ENCODE measurements at places on chromosomes 16 and 17.

GRCh38 chr17:78183916-78184315 lies 2.9 kb downstream of the TK1 start:
- no peak for DNase-seq

GRCh38 chr17:82772026-82772425 lies 20.2 kb downstream of the TBCD start:
- no peak for DNase-seq

DNA sequence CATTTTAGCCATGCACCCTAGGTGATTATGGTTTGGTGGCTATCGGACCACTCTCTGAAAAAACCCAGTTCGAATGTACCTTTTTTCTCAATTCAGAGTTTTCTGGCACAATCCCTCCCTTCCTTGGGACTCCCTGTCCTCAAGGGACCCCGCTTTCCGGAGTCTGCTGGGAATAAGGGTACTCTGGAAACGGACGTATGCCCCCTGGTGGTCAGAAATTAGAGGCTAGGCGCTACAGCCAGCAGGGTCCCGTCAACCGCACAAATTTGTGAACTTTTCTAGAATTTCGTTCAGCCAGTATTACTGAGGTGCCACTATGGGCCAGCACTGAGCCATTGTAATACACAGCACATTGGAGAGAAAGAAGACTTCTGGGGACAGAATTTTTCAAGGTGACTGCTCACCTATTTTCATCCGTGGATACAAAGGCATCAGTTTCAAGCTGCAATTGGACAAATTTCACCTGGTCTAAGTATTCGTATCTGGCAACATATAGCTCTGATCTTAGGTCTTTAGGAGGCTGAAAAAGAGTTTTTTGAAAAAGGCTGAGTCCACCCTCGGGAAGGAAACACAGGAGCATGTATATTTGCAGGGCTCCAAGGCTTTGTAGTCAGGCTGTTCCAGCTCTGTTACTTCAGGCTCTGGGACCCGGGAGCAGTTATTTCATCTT lies 27.1 kb upstream of the CRYBA1 start:
- peak; percentile 81 for DNase-seq

DNA sequence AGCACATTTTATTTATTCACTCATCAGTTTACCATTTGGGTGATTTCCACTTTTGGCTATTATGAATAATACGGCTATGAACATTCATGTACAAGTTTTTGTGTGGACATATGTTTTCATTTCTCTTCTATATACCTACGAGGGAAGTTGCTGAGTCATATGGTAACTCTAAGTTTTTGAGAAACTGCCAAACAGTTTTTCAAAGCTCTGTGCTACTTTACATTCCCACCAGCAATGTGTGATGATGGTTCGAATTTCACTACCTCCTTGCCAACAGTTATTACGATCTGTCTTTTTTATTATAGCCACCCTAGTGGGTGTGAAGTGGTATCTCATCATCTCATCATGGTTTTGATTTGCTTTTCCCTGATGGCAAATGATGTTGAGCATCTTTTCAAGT lies 63.7 kb upstream of the MRTFB start:
- DNase-seq: no peak

GRCh38 chr16:19138601-19139000 lies 24.8 kb downstream of the ITPRIPL2 start:
- DNase-seq: no peak

DNA sequence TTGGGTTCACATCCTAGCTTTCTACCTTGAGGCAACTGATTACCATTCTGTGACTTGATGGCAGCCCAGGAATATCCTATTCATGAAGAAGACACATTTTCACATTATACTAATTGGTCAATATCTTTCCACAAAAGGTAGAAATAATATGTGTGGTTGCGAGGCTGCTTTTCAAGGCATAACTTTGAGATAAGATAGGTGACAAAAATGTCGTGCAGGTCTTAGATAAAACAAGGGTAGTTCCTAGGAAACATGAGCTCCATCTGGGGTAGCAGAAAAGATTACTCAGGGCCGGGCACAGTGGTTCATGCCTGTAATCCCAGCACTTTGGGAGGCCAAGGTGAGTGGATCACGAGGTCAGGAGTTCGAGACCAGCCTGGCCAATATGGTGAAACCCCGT lies 22.3 kb upstream of the TEKT3 start:
- no peak for DNase-seq

DNA sequence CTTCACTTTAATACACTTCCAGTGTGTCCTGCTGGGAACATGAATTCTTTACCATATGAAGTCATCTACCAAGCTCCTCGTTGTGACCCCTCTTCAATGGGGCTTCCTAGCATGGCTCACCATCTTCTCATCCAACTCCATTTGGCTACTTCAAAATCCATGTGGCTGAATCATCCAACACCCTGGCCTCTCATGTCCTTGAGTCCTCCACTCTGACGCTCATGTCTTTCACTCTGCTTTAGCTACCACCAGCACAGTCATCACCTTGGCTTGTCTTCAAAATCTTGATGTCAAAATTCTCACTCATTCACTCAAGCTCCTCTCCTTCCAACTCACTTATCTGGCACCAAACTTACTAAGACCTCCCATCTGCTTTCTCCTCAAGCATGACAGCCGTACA lies 35.8 kb downstream of the AMFR start:
- DNase-seq: no peak

DNA sequence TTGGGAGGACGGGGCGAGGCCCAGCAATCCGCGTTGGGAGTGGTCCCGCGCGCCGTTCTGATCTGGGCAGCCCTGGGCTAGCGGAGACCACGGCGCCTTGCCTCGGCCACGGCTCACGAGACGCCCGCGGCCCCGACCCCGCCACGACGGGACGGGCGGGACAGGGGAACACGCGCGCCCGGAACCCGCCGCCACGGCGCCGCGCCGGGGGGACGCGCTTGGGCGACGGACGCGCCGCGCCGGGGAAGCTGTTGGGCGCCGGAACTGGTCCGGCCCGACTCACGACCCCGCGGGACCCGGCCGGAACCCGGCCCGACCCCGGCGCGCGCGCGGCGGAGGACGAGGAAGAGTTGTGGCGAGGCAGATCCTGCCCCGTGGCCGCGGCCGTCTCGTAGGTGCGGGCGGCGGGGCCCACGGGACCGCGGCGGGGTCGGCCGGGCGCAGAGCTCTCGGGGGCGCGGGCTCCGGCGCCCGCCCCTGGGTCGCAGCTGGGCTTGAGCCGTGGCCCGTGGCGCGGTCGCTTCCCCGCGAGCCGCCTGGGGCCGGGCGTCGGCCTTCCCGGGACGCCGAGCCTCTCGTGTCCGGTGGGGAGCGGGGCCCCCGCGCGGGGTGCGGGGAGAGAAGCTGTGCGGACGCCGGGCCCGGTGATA lies at the start of gene ACSF3:
Gene ACSF3 (plus strand): TSS at position 251 of the 650 bp plus-strand sequence. CDS start 6,830 bp downstream, outside the sequence.
- DNase-seq: peak; percentile 77

DNA sequence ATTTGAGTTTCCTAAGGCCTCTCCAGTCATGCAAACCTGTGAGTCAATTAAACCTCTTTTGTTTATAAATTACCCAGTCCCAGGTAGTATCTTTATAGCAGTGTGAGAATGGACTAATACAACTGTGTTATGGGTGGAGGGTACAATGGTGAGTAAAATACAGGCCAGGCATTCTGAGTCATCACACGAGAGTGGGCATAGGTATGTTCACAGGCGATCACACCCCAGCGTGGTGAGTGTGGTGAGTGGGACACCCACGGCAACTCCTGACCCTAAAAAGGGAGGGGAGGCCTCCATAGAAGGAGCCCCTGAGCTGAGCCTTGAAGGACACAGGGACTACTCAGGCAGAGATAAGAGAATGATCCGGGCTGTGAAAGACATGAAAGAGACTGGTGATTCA lies 22.6 kb upstream of the MAPT start:
- no peak for DNase-seq

DNA sequence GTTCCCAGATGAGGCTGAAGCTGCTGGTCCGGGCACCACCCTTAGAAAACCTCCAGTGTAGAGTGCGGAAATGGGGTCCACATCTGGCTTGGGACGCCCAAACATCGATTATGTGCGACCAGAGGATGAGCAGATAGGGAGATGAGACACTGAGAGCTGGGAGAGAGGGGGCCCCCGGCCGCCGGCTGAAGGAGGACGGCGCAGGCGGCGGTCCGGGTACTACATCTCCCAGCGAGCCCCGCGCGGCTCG lies 182 bp upstream of the SPECC1 start:
- no peak for DNase-seq

DNA sequence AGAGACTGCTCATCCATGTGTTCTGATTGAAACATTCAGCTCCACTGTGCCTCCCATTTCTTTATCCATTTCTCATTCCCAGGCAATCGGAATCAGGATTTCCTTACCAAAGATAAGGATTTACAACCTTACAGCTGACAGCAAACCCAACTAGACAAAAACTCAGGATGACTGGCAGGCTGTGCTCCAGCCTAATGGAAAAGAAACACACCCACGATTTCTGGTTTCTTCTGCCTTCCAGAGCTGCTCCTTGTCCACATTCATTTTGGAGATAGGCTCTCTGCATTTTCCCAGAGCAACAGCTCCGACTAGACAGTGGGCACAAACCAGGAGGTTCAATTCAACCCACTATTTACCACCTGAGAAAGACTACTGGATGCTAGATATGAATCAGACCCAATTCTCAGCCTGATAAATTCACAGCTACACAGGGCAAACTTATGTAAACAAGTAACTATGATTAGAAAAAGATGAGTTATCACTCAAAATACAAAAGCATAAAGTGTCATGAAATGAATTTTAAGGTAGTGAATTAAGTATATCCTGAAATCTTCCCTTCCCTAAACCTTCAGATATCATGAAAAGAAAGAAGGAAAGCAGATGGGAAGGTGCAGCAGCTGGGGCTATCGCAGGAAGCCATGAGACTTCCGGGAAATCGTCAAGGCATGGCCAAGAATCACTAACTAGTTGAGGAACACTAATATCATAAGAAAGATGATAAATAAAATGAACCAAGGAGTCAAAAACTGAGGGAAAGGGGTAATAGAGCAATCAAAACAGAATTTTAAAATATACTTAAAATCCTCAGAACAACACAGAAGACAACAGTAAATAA lies 44.8 kb upstream of the CLEC18B start:
- DNase-seq: no peak

- DNase-seq: peak; percentile 28
Measured at GRCh38 chr16:23966597-23967394, 131.0 kb downstream of the PRKCB start.

DNA sequence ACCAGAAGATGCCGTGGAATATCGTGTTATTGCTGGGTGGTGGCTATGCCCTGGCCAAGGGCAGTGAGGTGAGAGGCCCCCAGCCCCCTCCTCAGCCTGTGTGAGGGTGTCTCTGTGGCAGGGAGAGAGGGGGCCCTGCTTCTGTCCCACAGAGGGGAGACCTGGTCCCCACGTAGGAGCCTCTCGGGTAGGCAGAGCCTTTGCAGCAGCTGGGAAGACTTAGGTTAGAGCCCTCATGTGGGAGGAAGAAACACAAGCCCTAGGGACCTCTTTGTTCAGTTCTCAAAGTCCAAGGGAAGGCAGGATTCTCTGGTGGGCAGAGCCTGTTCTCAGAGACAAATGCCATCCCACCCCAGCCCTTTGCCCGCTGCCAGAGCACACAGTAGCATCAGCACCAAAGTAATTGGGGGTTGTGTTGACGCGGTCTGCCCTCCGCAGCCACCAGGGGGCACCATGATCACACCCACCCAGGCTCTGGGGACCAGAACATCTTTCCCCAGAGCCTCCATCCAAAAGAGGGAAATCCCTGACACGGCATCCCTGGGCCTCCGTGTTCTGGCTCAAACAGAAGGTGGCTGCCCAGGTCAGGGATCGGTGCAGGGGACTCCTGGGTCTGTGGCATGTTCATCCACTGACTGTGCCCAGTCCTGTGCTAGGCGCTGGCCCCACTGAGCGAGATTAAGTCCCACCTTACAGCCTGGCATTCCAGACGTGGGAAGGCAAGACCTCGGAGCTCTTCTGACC lies 11.5 kb upstream of the FOXN1 start:
- peak; percentile 87 for DNase-seq

DNA sequence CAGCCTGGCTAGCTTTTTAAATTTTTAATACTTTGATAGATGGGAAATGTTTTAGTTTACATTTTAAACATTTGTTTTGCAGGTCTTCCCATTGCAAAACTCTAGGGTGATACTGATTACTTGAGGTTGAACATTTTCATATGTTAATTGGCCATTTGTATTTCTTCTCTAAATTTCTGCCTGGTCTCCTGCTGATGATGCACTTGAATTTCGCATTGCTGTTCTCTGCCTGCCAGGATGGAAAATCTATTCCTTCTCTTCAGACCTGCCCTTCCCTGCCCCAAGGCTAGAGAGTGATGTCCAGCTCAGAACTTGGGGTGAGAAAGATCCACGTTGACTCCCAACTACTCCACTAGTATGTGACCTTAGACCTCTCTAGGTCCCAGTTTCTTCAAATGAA lies 134.7 kb downstream of the PITPNC1 start:
- DNase-seq: no peak

GRCh38 chr17:921161-921560 lies 58.4 kb downstream of the NXN start:
- no peak for DNase-seq

- no peak for DNase-seq
Measured at GRCh38 chr16:88883946-88884345, 17.5 kb upstream of the PABPN1L start.

GRCh38 chr17:58488428-58488890 lies 251 bp upstream of the HSF5 start:
- DNase-seq: no peak

GRCh38 chr17:35252651-35253050 lies 9.8 kb downstream of the SLFN5 start:
- no peak for DNase-seq

DNA sequence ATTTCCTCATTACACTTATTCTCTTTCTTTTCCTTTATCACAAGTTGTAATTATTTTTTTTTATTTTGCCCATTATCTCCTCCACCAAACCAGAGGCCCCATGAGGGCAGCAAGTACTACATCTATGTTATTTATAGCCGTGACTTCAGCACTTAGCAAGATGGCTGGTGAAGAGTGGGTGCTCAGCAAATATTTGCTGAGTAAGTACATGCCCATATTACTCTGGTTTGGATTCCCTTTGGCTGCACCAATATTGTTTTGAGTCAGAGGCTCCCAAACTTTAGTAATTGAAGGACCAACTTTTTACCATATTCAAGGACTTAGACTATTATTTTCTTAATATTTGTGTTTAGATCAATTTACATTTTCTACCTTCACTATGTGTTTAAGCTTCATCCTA lies 83.2 kb downstream of the HS3ST2 start:
- no peak for DNase-seq

DNA sequence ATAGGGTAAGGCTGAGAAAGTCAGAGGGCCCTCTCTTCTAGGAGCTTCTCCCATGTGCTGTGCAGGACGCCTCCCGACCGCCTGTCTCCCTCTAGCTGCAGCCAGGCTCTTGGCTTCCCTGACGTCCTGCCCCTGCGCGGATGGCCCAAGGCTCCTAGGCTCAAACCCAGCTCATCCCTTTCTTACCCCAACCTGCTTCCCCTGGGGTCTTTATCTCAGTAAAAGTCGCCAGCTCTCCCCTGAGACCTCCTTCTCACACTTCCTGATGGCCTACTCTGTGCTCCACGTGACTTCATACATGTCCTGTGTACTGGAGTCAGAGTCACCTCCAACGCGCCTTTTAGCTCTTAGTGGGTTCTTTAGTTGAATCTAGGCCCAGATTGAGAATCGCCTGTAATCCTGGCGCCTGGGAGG lies 1.1 kb upstream of the ZNF747 start:
- peak; percentile 68 for DNase-seq
